ENCODE measurements at places on chromosomes 2 and 18.

DNA sequence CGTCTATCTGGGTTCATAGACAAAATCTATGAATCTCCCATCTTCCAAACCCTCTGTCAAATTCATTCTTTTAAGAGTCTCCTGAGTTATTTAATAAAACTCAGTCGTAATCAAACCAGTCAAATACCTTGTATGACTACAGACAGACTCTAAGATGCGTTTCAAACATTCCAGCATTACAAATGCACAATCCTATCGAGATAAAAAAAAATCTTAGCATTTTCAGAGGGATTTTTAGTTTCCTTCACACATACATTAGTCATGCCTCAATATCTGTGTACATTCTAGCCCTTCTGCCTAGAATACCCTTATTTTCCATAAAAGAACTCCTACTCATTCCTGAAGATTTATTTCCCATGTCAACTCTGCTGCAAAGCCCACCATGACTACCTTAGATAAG lies 96.5 kb downstream of the CSRNP3 start:
- DNase-seq, result no peak

- DNase-seq, result no peak
These were observed 107.3 kb upstream of the FZD5 start for GRCh38 chr2:207876842-207877535.

- DNase-seq, result no peak
These were observed 150.7 kb downstream of the TSN start for GRCh38 chr2:121906170-121906569.

DNA sequence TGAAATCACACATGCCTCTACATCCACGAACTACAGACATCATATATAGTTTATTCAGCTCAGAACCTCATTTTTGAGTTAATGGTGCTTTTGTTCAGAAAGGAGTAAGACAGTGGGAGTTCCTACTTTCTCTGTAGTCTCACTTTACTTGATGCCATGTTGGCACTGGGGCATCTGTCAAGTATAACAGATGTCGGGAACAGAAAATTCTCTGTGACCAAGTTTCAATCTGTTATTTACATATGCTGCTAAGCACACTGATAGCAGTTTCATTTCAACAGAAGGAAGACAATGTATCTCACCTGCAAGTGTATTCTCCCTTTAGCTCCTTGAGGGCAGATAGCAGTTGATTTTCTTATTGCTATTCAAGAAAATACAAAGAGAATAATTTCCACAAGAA lies 774.1 kb downstream of the METTL4 start:
- DNase-seq, result no peak

GRCh38 chr2:212911011-212911410 lies 240.4 kb downstream of the IKZF2 start:
- DNase-seq, result no peak

- DNase-seq, result peak; percentile 86
These were observed 18.7 kb downstream of the SH3BP4 start for GRCh38 chr2:234970477-234970882.

- DNase-seq, result no peak
These were observed 124.9 kb upstream of the PIEZO2 start for GRCh38 chr18:11274144-11274794.
